Neural progenitor cell (in vitro differentiated cells): ENCODE measurements at places on chromosomes 2 and 18. TPM values are rescaled to one million over a fixed set of nuclear protein-coding genes. Genes with fewer than 3 reads are reported as not detected.

DNA sequence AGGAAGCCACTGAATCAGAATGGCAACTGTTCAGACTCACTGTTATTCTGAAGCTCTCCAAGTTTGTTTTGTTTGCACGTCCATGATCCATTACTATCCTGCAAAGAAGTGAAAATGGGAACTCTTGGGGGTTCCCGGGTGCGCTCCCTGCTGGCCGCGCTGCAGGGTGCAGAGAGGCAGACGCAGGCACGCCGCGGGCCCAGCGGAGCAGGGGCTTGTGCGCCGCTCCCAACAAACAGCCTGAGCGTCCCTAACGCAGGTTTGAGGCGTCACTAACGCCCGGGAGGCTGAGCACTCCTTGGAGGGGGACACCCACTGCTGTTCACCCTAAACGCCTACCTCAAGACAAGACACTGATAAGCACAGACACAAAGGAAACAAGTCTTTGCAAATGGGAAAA, 14.3 kb upstream of the PIEZO2 start:
- DNase-seq, result peak; percentile 67
- H3K27ac ChIP-seq, result no peak overlapping the region
- H3K4me1 ChIP-seq, result peaks cover 8% of the 10 kb centered on the region

GRCh38 chr2:232094201-232094600, 132.7 kb downstream of the DIS3L2 start:
- DNase-seq, result no peak
- no peaks in the 10 kb centered on the region for H3K4me1 ChIP-seq
- no peaks in the 10 kb centered on the region for H3K27me3 ChIP-seq
- H3K36me3 ChIP-seq, result no peaks in the 10 kb centered on the region

- no peaks in the 10 kb centered on the region for H3K36me3 ChIP-seq
Observed at GRCh38 chr18:31245820-31246219, 72.1 kb upstream of the DSG1 start.

DNA sequence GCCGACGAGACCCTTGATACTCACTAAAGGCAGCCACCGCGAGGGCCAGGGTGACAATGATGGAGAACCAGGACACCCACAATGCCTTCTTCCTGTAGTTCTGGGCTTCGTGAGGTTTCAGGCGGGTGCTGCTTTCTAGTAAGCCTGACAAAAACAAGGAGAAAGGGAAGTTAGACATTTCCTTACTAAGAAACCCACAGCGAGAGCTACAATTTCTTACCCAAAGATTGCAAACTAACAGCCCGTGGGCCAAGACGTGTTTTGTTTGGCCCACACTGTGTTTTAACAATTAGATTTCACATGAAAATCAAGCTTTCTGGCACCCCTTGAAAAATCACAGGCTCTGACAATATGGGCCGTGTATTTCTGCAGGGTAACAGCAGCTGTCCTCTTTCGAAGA, 5.6 kb downstream of the TMEM163 start:
- H3K4me1 ChIP-seq, result peaks cover 7% of the 10 kb centered on the region
- no peak overlapping the region for H3K4me3 ChIP-seq
- no peaks in the 10 kb centered on the region for H3K36me3 ChIP-seq

DNA sequence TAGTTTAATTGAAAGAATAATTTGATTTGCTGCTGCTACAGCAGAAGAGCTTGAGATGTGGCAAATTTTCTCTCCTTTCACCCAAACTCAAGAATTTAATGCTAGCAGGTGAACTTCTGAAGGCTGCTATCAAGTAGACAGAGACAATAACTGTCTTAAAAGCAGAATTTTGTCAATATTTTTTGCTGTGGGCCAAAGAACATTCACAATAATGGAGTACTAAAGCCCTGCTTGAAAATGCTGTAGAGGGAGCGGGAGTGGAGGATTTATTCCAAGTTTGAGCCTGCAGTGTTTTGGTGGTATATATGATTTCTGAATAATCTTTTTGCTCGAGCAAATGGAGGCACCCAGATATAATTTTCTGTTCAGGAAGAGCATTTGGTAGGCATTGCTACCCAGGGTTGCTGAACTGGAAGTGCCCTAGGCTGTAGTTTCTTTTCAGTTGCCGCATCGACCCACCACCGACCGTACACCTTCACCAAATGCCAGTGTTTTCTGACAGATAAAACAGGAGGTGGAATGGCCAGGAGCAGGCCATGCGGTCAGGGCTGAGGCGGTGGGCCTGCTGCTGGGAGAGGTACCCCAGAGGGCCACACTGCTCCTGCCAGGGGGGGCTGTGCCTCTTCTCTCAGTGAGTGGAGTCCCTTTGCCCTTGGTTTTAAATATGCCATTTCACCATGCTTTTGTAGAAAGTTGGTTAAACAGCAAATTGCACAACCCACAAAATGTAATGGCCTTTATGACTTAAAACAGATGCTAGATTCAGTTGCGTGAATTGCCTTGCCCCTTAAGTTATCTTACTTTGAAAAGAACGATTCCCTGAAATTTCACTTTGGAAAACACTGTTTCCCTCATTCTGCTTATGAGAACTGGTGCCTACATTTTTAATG, 36.4 kb downstream of the TSHZ1 start:
- no peaks in the 10 kb centered on the region for H3K36me3 ChIP-seq
- no peak overlapping the region for H3K27ac ChIP-seq
- no peak overlapping the region for H3K4me3 ChIP-seq
- H3K27me3 ChIP-seq, result no peaks in the 10 kb centered on the region
- H3K4me1 ChIP-seq, result no peaks in the 10 kb centered on the region

- peaks cover 5% of the 10 kb centered on the region for H3K4me1 ChIP-seq
- H3K27ac ChIP-seq, result no peak overlapping the region
- no peaks in the 10 kb centered on the region for H3K27me3 ChIP-seq
- no peak for DNase-seq
Observed at GRCh38 chr18:49020621-49021021, 69.9 kb upstream of the SMAD7 start.

GRCh38 chr2:194822657-194823056, 834.4 kb upstream of the SLC39A10 start:
- H3K27ac ChIP-seq, result no peak overlapping the region
- DNase-seq, result no peak
- no peak overlapping the region for H3K4me3 ChIP-seq

DNA sequence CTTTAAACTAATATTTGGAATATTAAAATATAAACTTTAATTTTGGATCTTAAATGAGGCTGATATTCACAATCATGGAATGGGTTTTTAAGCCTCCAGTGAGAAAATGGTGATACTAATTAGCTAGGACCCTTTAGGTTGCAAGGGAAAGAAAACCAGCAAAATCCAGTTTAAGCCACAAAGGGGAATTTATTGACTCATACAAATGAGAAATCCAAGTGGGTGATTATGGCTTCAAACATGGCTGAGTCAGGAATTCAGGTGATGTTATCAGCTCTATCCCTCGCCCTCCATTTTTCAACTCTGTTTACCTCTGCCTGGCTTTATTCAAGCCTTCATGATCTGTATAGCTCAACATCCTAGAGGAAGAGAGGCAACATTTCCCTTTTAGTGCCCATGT, 75.3 kb upstream of the DLX2 start:
- no peak overlapping the region for H3K4me3 ChIP-seq
- H3K4me1 ChIP-seq, result peaks cover 10% of the 10 kb centered on the region
- peaks cover 9% of the 10 kb centered on the region for H3K27me3 ChIP-seq
- DNase-seq, result no peak
- H3K36me3 ChIP-seq, result no peaks in the 10 kb centered on the region

- no peak overlapping the region for H3K4me3 ChIP-seq
- H3K27me3 ChIP-seq, result no peaks in the 10 kb centered on the region
- DNase-seq, result no peak
- no peaks in the 10 kb centered on the region for H3K36me3 ChIP-seq
Observed at GRCh38 chr18:76558881-76559667, 64.0 kb upstream of the ZNF516 start.

DNA sequence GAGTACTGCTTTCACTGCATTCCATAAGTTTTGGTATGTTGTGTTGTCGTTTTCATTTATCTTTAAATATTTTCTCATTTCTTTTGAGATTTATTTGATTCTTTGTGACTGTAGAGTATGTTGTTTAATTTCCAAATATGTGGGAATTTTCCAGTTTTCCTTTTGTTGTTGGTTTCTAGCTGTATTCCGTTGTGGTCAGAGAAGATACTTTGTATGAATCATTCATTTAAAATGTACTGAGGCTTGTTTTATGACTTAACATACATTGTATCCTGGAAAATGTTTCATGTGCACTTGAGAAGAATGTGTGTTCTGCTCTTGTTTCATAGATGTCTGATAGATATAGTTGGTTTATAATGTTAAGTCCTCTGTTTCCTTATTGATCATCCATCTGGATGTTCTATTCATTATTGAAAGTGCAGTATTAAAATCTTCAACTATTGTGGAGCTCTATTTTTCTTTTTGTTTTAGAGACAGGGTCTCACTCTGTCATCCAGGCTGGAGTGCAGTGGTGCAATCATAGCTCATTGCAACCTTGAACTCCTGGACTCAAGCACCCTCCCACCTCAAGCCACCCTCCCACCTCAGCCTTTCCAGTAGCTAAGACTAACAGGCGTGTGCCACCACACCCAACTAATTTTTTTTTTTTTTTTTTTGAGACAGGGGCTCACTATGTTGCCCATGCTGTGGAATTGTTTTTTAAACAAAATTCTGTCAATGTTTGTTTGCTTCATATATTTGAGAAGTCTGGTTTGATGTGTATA, 96.8 kb downstream of the TAF4B start:
- DNase-seq, result no peak
- no peak overlapping the region for H3K4me3 ChIP-seq
- no peaks in the 10 kb centered on the region for H3K36me3 ChIP-seq
- no peak overlapping the region for H3K27ac ChIP-seq

DNA sequence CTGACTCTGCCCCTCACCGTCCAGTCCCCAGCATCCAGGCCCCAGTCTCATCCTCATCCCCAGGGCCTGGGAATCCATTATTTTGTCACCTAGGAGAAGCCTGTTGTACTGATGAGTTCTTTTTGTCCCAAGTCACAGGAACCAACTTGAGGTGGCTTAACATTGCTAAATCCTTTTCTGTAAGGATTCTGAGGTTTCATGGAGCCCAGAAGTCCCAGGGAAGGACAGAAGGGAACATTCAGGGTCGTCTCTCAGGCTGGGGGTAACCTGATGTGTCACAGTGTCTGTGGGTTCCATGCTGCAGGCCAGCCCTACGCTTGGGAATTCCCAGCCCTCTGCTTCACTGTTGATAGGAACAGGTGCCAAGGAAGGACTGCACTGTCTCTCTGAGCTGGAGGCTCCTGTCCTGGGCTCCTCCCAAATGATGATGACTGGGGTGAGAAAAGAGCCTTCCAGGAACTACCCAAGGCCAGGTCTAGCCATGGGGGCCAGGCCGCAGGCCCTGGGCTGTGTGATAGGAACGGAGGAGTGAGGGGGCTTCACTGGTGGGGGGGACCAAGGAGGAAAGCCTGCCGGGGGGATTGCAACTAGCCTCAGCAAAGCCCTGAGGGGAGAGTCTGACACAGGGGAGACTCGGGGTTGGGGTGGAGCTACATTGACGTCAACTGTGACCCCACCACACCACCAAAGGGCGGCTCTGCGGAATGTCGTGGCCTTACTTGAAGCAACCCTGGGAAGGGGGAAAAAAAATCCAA, 145.7 kb downstream of the SMAD7 start:
- no peak overlapping the region for H3K4me3 ChIP-seq
- H3K27ac ChIP-seq, result no peak overlapping the region
- no peaks in the 10 kb centered on the region for H3K27me3 ChIP-seq
- DNase-seq, result no peak
- H3K36me3 ChIP-seq, result no peaks in the 10 kb centered on the region

GRCh38 chr2:126749537-126749936, 93.6 kb downstream of the GYPC start:
- no peak overlapping the region for H3K4me3 ChIP-seq
- H3K36me3 ChIP-seq, result no peaks in the 10 kb centered on the region
- no peaks in the 10 kb centered on the region for H3K27me3 ChIP-seq
- no peaks in the 10 kb centered on the region for H3K4me1 ChIP-seq
- H3K27ac ChIP-seq, result no peak overlapping the region
- DNase-seq, result no peak

DNA sequence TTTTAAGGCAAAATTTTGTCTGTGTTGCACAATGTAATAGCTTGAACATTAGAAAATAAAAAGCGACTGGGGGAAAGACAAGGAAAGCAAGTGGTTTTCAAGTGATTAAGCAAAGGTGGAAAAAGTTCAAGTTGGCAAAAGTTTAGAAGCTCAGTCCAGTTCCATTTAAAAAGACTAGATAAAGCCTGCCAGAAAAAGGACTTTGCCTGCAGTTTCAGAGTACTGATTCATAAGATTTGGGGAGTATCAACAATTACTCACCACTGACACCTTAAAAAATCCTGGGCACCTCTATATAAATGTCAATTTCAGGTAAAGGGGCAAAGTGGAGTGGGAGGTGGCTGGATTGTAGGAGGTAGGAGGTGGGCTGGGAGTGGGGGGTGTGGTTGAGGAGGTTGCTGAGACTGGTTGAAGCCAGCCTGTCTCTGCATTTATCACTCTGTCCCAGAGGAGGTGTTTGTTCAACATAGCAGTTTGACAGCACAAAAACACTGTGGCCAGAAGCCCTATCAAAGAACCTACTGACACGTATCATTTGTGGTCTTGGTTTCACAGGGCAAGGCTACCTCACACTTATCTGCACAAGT, 14.6 kb downstream of the ZEB2 start:
- peaks cover 92% of the 10 kb centered on the region for H3K4me1 ChIP-seq
- peak; percentile 48 for DNase-seq
- peak overlapping the region; percentile 44 for H3K27ac ChIP-seq
- no peaks in the 10 kb centered on the region for H3K27me3 ChIP-seq

DNA sequence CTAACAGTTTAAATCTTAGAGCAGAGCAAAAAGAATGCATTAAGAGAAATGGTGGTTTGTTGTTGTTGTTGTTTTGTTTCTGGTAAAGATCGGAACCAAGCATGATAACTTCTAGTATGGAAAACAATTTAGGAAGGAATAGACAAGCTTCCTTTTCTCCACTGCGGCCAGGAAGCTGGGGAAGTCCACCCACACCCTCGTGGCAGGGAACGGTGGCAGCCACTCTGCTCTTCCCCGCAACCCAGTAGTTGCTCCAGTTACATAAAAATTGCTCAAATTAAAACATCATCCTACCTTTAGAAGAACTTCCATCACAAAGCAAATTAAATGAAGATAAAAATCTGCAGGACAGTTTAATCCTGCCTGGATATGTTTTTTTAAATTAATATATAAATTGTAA, 113.0 kb downstream of the RBMS1 start:
- H3K4me1 ChIP-seq, result peaks cover 51% of the 10 kb centered on the region
- no peak overlapping the region for H3K27ac ChIP-seq
- no peaks in the 10 kb centered on the region for H3K27me3 ChIP-seq
- DNase-seq, result no peak
- no peaks in the 10 kb centered on the region for H3K36me3 ChIP-seq

- peak; percentile 43 for DNase-seq
- no peak overlapping the region for H3K27ac ChIP-seq
Observed at GRCh38 chr2:30421604-30422443, 25.2 kb upstream of the LCLAT1 start.

GRCh38 chr18:66046032-66046602, 295.3 kb downstream of the CDH7 start:
- H3K27ac ChIP-seq, result no peak overlapping the region
- DNase-seq, result no peak
- H3K4me3 ChIP-seq, result no peak overlapping the region
- H3K27me3 ChIP-seq, result no peaks in the 10 kb centered on the region
- no peaks in the 10 kb centered on the region for H3K36me3 ChIP-seq

- H3K27me3 ChIP-seq, result no peaks in the 10 kb centered on the region
- DNase-seq, result no peak
- H3K4me1 ChIP-seq, result no peaks in the 10 kb centered on the region
- H3K27ac ChIP-seq, result no peak overlapping the region
- no peaks in the 10 kb centered on the region for H3K36me3 ChIP-seq
- no peak overlapping the region for H3K4me3 ChIP-seq
Observed at GRCh38 chr2:210561475-210561874, 5.1 kb downstream of the CPS1 start.

GRCh38 chr2:11865805-11866204, 119.4 kb downstream of the LPIN1 start:
- H3K36me3 ChIP-seq, result no peaks in the 10 kb centered on the region
- no peak overlapping the region for H3K4me3 ChIP-seq
- H3K27ac ChIP-seq, result no peak overlapping the region
- H3K4me1 ChIP-seq, result peaks cover 13% of the 10 kb centered on the region

FBLN7 gene
- 7.8 and 18.4 TPM in 2 replicates for total RNA-seq

IL36A gene
- not detected in 2 replicates for total RNA-seq

SATB2 gene
- 2.2 and 3.7 TPM in 2 replicates for total RNA-seq

ASPRV1 gene
- 0.30 and 1.2 TPM in 2 replicates for total RNA-seq
